Motor neuron (in vitro differentiated cells): ENCODE measurements at places on chromosomes 2 and 18. TPM values are rescaled to one million over a fixed set of nuclear protein-coding genes. Genes with fewer than 3 reads are reported as not detected.

GRCh38 chr2:37857575-37858399 lies 67.3 kb upstream of the RMDN2 start:
- no peak for ATAC-seq

DNA sequence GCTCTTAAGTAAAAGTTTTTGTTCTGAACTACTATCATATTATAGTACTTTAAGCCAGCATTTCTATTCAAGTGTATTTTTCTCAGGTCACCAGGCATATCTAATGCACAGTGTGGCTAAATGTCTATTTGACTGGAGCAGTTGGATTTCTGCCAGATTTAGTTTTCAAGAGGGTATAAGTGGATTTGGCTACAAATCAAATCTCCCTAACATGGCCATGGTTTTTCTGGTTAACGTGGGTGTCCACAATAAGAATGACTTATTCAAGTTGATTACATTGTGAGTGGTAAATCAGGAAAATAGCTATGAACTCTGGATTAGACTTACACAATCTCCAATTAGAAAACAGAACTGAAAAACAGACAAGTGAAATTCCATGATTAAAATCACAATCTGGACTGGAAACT lies 5.7 kb upstream of the CHN1 start:
- ATAC-seq: no peak

CCDC74B gene
- 13.4 and 17.6 TPM in 2 replicates for total RNA-seq

DNA sequence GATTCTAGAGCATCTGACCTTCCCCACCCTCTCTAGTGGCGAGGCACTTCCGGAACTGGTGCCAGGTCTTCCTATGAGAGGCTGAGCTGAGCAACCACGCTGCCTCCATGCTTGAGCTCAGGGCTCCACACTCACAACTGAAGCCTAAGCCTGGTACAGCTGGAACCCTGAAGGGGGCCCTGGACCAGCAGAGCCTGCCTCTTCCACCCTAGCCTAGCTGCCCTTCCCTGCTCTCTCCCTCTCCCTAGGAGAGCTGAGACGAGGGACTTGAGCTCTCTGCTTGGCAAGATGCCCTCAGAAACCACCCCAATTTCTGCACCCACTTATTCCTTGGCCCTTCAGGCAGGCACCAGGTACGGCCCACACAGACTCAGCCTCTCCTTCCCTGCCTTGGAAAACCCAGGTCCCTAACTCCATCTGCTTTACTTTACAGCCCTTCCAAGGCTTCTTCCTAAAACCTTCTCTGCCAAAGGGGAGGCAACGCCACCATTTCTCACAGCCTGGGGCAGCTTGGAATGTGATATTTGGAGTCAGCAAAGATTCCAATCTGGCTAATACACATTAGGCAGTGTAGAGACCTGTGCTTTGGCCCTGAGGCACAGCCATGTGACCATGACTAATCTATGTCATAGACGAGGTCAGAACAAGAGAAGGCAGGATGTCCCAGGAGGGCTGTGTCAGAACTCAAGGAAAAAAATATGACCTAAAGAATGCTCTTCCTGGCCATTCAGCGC lies 18.8 kb downstream of the COX7A2L start:
- ATAC-seq: peak; percentile 88

ZNF532 gene
- total RNA-seq: 28.6 and 31.0 TPM in 2 replicates
